Stimulated activated CD4-positive, alpha-beta T cell treated with anti-CD3 and anti-CD28 coated beads, Interleukin-1b, Interleukin-23, amount 100 ng/mL, for 48 hours (primary cell): ENCODE measurements at places on chromosomes 7 and 10.

DNA sequence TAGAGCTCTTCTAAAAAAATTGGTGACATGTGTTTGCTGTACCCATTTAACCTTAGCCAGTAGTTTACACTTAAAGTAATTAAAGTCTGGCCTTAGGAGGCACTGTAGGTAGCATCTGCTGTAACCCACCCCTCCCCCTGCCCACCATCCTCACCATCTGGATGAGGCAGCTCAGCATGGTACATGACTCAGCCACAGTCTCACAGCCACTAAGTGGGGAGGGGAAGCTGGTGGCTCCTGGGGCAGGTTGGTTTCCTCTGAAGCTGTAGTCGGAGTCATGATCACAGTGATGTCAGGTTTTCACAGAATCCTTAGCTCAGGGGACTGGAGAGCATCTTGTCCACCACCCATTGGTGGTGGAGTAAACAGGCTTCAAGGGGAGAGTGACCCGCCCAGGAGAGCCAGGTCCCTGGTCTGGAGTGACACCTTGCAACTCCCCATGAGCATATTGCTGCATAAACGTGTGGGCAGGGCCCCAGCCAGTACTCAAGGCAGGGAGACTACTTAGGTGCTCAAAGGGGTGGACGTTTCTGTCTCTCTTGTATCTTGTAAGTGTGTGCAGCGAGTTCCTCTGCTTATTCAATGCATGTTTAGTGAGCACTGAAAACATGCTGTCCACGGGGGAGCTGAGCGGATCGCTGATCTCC lies 125.9 kb downstream of the GRK5 start:
- DNase-seq: peak; percentile 79

DNA sequence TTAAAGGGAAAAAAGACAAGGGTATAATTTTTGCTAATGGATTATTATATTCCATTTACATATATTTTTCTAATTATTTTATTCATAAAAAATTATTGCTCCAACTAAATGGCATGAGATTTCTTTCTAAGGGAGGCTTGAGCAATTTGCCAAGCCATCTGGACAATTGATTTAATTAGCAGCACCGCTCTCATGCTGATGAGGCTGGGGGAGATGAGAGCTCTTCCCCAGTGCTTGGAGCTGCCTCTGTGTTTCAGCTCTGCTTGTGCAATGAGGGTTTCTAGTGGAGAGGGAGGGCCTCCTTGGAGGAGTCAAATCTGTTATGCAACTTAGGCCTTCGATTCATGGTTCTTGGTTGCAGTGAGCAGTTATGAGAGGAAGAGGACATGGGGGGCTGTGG lies 574.3 kb downstream of the TCERG1L start:
- DNase-seq: no peak

DNA sequence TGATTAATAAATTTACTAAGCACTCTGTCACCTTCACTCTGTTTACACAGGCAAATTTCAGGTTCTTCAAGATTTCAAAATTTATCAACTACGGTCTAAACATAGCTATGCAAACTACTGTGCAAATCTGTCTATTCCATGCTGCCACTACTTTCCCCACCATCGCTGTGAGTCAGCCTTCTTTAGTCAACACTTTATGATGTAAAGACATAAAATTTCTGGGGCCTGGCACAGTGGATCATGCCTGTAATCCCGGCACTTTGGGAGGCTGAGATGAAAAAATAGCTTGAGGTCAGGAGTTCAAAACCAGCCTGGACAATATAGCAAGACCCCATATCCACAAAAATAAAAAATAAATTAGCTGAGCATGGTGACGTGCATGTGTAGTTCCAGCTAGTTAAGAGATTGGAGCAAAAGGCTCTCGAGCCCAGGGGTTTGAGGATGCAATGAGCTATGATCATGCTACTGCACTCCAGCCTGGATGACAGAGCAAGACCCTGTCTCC lies 42.6 kb downstream of the CNOT4 start:
- no peak for DNase-seq

DNA sequence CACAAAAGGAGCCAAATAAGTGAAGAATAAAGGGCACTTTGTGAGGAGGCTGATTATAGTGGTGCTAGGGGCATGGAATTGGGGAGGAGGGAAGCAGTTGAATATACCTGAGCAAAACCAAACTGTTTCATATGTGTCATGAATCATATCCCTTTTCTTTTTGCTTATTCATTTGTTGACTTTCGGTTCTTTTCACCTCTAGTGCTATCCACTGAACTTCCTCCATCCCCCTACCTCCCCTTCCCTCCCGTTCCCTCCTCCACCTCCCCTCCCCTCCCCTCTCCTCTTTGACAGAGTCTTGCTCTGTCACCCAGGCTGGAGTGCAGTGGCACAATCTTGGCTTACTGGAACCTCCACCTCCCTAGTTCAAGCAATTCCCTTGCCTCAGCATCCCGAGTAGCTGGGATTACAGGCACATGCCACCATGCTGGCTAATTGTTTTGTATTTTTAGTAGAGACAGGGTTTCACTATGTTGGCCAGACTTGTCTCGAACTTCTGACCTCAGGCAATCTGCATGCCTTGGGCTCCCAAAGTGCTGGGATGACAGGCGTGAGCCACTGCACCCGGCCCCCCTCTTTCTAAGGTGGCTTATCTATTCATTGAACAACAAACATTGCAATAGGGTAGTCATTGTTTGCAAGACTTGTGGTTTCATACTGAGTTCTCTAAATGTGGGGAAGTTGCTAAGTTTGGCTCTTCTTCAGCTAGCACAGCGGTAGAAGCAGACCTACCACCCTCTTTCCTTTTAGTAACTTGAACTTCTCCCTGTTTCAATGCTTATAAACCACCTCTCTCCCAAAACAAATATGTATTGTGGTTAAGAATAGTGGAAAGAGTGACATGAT lies 150.4 kb upstream of the PRPS1L1 start:
- peak; percentile 9 for DNase-seq

GRCh38 chr7:13259930-13260329 lies 572.5 kb downstream of the ARL4A start:
- no peak for DNase-seq

DNA sequence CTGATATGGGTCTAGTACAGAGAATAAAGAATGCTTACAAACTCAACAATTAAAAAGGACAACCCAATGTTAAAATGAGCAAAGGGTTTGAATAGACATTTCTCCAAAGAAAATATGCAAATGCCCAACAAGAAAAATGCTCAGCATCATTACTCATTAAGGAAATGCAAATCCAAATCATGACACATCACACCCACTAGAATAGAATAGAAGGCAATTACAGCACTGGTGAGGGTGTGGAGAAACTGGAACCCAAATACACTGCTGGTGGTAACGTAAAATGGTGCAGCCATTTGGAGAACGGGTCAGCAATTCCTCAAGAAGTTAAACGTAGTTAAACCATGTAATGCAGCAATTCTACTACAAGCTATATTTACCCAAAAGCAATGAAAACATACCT lies 53.8 kb downstream of the KDM7A start:
- DNase-seq: no peak

- no peak for DNase-seq
Observed at GRCh38 chr10:7027913-7028808, 382.7 kb downstream of the SFMBT2 start.

- no peak for DNase-seq
Observed at GRCh38 chr7:2013381-2014311, 219.1 kb downstream of the MAD1L1 start.

DNA sequence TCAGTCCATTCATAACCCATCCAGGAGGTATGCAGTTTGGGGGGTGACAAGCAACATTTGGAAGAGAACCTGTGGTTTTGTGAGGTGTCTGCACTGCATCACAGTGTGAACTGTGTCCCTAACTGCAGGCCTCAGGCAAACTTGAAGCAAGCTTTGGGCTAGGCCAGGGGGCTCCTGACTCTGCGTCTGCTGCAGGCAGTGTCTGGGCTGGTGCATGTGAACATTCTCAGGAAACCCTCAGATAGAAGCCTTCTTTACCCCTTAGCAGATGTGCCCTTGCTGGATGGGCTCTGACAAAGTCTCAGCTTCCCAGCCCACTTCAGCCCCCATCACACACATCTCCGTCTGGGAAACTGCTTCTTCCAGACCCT lies 61.0 kb downstream of the VIPR2 start:
- no peak for DNase-seq

DNA sequence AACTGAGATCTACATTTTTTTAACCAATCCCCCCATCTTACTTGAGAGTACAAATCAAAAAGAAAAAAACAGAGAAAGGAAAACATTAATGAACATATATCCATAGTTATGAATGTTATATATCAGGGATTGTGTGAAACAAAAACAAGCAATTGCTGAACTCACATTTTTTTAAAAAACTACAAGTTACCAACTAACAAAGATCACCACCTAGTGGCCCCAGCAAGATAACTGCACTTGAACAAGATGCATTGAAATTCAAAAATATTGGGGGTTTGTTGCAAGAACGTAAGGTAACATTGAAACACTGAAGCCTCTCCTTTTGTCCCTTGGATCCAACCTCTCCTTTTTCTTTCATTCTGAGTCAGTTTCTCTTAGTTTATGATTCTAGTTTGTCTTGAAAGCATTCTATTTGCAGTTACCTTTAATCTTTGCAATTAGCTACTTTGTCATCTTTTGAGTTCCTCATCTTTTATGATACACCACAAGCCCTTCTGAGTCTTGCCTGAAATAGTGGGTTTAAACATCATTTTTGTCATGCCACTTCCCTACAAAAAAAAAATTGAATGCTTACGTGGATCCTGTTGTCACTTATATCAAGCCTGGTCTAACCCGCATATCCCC lies 87.3 kb upstream of the TES start:
- no peak for DNase-seq

DNA sequence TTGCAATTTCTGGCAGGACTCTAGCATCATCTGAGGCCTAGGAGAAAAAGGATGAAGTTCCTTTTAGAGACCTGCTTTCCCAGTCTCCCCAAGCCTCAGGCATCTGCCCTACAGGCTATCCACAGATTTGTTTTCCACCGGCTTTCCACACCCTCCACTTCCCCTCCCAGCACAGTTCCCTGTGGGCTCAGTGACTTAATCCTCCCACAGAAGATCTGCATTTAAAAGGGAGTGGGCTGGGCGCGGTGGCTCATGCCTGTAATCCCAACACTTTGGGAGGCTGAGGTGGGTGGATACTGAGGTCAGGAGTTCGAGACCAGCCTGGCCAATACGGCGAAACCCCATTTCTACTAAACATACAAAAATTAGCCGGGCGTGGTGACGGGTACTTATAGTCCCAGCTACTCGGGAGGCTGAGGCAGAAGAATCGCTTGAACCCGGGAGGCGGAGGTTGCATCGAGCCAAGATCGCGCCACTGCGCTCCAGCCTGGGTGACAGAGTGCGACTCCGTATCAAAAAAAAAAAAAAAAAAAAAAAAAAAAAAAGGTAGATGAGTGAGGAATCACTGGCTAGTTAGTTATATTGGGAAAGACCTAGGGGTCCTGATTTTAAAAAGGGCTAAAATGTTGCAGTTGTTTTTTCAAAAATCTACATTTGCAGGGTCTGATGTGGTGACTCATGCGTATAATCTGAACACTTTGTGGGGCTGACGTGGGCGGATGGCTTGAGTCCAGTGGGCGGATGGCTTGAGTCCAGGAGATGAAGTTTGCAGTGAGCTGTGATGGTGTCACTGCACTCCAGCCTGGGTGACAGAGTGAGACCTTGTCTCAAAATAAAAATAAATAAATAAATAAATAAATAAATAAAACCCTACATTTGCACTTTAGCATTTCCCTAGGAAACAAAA lies 119.5 kb downstream of the BAMBI start:
- DNase-seq: no peak

- DNase-seq: no peak
Observed at GRCh38 chr7:79936281-79936983, 198.2 kb upstream of the GNAI1 start.

DNA sequence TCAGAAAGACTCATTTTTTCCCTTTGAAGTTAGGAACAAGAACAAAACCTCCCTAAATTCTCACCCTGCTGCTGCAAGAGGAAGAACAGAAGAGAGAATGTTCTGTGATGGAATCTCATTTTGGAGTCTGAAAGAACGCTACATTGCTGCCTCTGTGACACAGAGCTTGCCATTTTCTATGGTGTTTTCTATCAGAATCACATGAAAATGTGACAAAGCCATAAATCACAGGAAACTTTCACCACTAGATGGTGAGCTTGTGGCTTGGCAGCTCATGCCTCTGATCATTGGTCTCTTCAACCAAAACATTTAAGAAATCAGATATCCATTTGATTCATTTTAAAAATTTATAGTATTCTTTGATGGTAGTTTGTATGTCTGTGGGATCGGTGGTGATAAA lies 82.9 kb downstream of the CADPS2 start:
- DNase-seq: no peak

GRCh38 chr10:51137756-51138529 lies 63.7 kb downstream of the PRKG1 start:
- no peak for DNase-seq

DNA sequence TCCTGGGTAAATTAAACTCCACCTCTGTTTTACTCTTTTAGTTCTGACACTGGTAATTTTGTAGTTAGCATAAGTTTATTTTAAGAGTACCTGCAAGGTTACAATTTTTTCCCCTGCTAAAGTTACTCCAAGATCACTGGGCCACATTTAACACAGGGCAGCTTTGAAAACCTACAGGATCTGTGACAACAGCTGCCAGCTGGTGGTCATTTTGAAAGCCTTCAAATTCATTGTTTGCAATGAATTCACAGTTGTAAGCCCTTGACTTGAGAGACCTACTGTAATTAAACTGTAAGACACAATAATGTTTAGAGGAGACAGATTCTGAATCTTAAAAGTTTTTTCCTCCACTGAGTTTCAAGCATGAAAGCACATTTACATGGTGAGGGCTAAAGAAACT lies 129.6 kb downstream of the CNOT4 start:
- no peak for DNase-seq

GRCh38 chr10:109474812-109475211 lies 448.5 kb downstream of the XPNPEP1 start:
- DNase-seq: no peak

- no peak for DNase-seq
Observed at GRCh38 chr7:98135984-98136383, 29.3 kb downstream of the LMTK2 start.

DNA sequence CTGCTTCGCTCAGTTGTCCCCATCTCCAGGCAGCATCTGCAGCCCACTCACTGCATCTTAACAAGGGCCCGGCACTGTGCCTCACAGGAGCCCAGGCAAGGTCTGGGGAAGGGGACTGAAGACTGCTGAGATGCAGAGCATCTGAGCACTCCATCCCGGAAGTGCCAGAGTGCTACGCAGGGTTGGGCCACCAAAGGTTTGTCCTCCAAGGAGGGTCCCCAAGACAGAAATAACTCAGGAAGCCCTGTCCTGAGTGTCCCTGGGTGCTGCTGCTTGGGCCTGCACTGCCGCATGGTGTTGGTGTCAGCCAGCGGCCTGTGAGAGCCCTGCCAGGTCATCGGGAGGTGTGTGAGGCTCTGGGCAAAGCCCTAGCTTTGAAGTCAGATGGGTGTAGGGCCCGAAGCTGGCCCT lies 288.2 kb upstream of the ZMIZ1 start:
- no peak for DNase-seq

- DNase-seq: peak; percentile 83
Observed at GRCh38 chr10:49177391-49178355, 10.5 kb downstream of the TMEM273 start.

- no peak for DNase-seq
Observed at GRCh38 chr10:21399392-21400035, 126.0 kb downstream of the SKIDA1 start.
